ENCODE measurements at places on chromosomes 2 and 18. TPM values are rescaled to one million over a fixed set of nuclear protein-coding genes. Genes with fewer than 3 reads are reported as not detected.

- no peak for DNase-seq
These were observed 42.3 kb downstream of the NOL10 start for GRCh38 chr2:10647441-10647840.

The ABCG5 gene
- polyA plus RNA-seq = 0.39 TPM

GRCh38 chr2:199464606-199465352, 7.0 kb upstream of the SATB2 start:
- no peak for DNase-seq

The ITGAV gene
- polyA plus RNA-seq = 76.4 TPM

DNA sequence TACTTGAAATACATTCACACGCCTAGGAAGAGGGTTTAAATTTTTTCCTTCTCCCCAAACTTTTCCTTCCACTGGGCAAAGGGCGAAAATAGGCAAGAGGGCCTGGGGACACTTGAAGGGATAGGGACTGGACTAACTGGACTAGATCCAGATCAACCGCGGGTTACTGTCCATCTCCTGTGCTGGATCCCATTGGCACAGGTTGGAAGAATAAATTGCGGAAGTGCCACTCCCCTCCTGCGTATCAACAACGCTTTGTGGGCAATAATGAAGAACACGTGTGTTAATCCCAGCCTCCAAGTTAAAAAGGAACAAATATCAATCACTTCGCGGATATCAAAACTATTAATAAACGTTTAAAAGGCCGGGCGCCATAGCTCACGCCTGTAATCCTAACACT, 1.7 kb upstream of the FZD5 start:
- DNase-seq = no peak

DNA sequence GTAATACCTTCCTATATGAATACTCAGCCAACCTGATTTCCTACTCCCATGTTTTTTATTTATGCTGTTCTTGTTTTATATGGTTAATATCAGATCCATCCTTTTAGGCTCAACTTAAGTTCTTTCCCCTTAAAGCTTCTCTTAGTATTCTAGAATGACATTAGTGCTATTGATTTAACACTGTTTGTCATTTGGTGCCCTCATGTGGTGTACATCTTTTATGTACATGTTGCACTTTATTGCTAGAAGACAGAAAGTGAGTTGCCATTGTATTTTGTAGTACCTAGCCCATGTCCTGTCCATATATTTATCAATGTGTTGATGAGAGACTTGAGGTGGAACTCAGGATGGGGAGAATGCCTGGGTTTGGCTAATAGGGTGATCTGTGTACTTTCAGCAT, 2.5 kb downstream of the HTRA2 start:
- DNase-seq = no peak

GRCh38 chr2:209938906-209939305, 63.5 kb upstream of the RPE start:
- no peak for DNase-seq

The OTX1 gene
- polyA plus RNA-seq = not detected

- DNase-seq = no peak
These were observed 62.8 kb downstream of the SESTD1 start for GRCh38 chr2:179201869-179202268.

- no peak for DNase-seq
These were observed 6.8 kb upstream of the LAMA3 start for GRCh38 chr18:23682472-23682871.

- no peak for DNase-seq
These were observed 342.3 kb upstream of the MYT1L start for GRCh38 chr2:2673406-2673805.

DNA sequence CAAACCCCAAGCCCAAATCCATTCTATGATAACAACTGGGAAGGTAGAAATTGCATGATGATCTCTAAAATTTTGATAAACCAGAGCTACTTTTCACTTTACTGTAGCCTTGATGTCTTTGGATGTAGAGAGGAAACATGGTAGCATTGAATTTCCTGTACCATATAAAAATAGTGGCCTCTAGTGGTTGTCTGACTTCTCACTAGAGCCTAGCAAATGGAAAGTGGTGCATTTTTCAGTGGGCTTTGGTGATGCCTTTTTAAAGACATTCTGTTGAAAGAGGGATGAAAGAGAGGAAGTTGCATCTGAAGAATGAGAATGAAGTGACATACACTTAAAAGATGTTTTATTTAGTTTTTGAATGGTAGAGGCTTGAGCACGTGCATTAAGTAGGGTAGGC, 662.2 kb downstream of the XIRP2 start:
- no peak for DNase-seq
